ENCODE measurements at places on chromosomes 7 and 10.

- H3K4me3 ChIP-seq, result no peak overlapping the region
- H3K36me3 ChIP-seq, result no peaks in the 10 kb centered on the region
- no peak for DNase-seq
- H3K4me1 ChIP-seq, result no peaks in the 10 kb centered on the region
Measured at GRCh38 chr7:137836541-137836940, 10.2 kb downstream of the DGKI start.

DNA sequence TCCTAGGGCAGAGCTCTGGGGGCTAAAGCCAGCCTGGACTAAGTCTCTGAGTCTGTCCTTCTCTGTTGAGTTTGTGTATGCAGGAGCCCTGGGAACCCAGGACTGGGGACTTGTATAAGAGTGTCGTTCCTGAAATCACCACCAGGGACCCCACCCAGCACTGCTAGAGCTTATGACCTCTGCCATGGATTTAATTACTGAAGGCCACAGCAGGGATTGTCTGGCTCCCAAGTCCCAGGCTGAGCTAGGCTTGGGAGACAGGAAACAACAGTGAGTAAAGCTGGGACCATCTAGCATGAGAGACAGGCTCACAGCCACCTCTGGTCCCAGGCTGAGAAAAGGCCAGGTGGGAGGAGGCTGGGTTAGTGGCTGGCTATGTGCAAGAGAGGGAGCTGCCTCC, 1.4 kb upstream of the TSPAN15 start:
- no peaks in the 10 kb centered on the region for H3K27me3 ChIP-seq
- no peak for DNase-seq
- H3K4me3 ChIP-seq, result no peak overlapping the region
- no peak overlapping the region for H3K27ac ChIP-seq
- H3K36me3 ChIP-seq, result no peaks in the 10 kb centered on the region

- H3K27me3 ChIP-seq, result no peaks in the 10 kb centered on the region
- no peak overlapping the region for H3K27ac ChIP-seq
- no peaks in the 10 kb centered on the region for H3K4me1 ChIP-seq
- H3K4me3 ChIP-seq, result no peak overlapping the region
Measured at GRCh38 chr7:154640266-154640865, 362.6 kb downstream of the PAXIP1 start.

DNA sequence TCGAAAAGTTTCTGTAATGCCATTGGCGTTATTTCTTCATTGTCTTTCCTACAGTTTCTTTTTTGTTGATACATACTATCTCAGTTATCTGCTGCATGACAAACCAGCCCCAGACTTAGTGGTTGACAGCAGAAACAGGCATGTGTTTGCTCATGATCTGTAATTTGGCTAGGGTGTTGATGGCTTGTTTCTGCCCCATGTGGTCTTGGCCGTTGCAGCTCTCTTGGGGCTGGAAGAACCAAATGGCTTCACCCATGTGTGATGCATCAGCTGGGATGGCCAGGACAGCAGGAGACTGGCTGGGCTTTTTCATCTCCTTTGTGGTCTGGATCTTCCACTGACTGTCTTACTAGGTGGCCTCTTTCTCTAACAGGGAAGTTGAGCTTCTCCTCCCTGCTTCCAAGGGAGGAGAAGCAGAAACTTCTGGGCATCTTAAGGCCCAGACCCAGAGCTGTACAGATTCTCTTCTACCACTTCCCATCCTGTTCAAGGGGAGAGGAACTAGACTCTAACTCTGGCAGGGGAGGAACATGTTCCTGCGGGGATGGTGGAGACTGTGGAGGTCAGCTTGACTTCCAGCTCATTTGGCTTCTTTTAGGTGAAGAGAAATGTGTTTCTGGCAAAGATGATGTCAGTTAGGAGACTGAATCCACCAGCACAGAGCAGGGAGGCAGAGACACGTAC, 89.3 kb downstream of the FANK1 start:
- no peaks in the 10 kb centered on the region for H3K27me3 ChIP-seq
- DNase-seq, result no peak
- no peak overlapping the region for H3K27ac ChIP-seq
- no peaks in the 10 kb centered on the region for H3K4me1 ChIP-seq
- no peak overlapping the region for H3K4me3 ChIP-seq

DNA sequence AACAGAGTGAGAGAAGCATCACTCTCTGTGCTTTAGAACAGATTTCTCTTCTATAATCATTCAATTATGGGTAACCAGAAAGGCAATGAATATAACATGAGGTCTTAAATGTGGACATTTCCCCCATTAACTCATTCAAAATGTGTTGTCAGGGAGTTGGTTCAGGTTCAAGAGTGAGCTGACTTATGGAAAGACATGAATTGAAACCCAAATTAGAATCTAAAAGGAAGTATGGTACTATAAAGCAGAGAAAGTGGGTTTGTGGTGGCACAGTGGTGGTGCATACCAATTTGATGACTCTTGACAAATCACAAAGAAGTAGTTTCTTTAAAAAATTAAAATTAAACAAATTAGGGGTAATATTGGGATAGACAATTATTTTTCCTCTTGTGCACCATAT, 114.6 kb upstream of the MEOX2 start:
- H3K27me3 ChIP-seq, result no peaks in the 10 kb centered on the region
- no peak for DNase-seq
- no peaks in the 10 kb centered on the region for H3K4me1 ChIP-seq

DNA sequence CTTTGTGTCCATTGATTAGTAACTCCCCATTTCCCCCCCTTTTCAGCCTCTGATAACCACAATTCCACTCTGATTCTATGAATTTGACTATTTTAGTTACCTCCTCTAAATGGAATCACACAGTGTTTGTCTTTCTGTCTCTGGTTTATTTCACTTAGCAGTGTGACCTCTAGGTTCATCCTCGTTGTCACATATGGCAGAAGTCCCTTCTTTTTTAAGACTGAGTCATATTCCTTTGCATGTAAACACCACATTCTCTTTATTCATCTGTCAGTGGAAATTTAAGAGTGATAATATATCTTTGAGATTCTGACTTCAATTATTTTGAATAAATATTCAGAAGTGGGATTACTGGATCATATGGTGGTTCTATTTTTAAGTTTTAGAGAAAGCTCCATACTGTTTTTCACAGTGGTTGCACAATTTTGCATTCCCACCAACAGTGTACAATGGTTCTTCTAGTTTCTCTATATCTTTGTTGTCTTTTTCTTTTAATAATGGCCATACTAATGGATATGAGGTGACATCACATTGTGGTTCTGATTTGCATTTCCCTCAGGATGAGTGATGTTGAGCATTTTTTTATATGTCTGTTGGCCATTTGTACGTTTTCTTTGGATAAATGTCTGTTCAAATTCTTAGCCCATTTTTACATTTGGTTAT, 126.1 kb upstream of the GRB10 start:
- no peak overlapping the region for H3K27ac ChIP-seq
- H3K4me3 ChIP-seq, result no peak overlapping the region
- no peaks in the 10 kb centered on the region for H3K27me3 ChIP-seq
- no peaks in the 10 kb centered on the region for H3K4me1 ChIP-seq

DNA sequence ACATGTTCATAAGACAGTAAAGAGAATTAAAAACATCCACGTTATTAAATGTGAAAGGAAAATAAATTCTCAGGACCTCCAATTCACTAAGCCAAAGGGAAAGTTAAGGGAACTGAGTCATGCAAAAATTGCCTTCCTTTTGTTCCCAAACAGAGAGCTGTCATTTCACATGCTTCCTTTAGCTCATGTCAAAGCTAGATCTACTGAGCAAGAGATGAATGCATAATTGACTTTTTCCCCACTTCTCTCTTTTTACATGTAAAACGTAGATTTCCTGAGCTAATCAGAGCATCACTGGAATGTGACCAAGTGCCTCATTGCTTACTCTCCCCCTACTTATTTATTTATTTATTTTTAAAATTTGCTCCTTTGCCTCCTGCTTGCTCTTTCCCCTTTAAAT, 129.1 kb upstream of the AMPH start:
- peaks cover 10% of the 10 kb centered on the region for H3K36me3 ChIP-seq
- H3K4me1 ChIP-seq, result peaks cover 6% of the 10 kb centered on the region
- H3K27me3 ChIP-seq, result no peaks in the 10 kb centered on the region
- H3K4me3 ChIP-seq, result no peak overlapping the region

GRCh38 chr7:129902788-129903422, 49.9 kb downstream of the UBE2H start:
- no peaks in the 10 kb centered on the region for H3K27me3 ChIP-seq
- no peak overlapping the region for H3K27ac ChIP-seq
- peaks cover 47% of the 10 kb centered on the region for H3K4me1 ChIP-seq
- no peak for DNase-seq

GRCh38 chr7:55486192-55486590, 86.1 kb downstream of the VOPP1 start:
- no peaks in the 10 kb centered on the region for H3K27me3 ChIP-seq
- no peak overlapping the region for H3K27ac ChIP-seq
- H3K4me1 ChIP-seq, result no peaks in the 10 kb centered on the region

Data from vagina (tissue), 2 donors.